ENCODE measurements at places on chromosomes 7 and 10.

GRCh38 chr7:2918406-2918805, 74.3 kb upstream of the GNA12 start:
- no peak for DNase-seq

DNA sequence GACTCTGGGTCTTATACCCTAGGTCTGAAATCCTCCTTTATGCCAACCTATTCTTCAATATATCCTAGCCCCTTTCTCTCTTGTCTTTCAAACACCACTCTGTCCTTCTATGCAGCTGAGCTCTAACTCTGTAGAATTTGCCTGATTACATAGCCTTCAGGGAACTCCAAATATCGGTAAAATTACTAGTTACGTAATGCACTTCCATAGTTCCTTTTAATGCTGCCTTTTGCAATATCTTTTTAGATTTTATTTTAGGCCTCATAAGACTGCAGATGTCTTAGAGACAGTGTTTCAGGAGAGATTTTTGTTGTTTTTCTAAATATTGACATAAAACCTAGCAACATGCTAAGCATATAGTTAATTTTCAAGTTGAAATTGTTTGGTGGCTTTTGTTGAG, 924.8 kb downstream of the CNTNAP2 start:
- no peak for DNase-seq

DNA sequence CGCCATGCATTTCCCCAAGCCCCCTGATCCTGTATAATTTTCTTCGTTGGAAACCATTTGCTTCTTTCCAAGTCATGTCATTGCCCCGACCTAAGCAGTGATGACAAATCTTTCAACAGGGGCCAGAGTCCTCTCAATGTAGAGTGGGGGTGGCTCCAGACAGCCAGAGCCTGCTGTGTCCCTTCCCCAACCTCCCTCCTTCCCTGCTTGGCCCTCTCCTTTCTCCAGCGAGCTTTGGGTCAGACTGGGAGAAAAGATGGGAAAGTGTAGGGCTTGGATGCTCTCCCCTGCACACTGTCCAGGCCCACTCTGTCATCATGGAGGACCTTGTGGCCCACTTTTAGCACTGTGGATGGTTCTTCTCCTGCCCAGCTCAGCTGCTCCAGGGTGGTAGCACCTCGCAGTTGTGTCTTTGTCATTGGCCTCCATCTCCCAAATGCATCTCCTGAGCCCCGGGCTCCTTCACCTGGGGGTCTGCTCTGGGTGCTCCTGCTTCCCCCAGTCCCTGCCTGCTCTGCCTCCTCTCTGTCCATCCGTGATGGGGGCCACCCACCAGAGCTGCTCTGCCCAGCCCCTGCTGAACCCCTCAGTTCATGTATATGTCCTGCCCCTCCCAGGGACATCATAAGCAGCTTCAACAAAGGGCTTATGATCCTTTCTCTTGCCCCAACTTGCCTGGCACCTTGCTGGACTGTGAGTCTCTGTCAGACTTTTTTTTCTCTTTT, 37.5 kb downstream of the BTBD16 start:
- no peak for DNase-seq

DNA sequence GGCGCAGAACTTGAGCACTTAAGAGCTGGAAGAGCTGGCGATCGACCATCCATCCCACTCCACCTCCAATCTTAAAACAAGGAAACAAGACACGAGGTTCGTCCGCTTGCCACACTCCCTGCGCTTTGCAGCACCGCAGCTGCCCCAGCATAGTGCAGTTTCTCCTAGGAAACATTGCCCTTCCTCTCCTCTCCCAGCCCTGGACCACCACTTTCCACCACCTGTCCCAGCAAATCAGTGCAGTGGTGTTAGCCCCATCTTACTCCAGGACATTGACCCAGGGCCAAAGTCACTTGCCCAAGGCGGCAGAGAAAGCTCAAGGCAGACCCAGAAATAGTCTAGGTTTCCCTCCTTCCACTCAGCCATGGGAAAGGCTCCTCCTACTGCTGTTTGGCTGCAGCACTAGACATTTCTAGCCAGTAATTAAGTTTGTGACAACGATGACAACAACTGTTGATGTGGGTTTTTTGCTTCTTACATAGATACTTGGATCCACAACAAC, 1.5 kb upstream of the PARD3 start:
- no peak for DNase-seq

- no peak for DNase-seq
These were observed 341.3 kb downstream of the ARL4A start for GRCh38 chr7:13028825-13029099.

GRCh38 chr7:107890493-107890961, 456 bp upstream of the DLD start:
- no peak for DNase-seq

DNA sequence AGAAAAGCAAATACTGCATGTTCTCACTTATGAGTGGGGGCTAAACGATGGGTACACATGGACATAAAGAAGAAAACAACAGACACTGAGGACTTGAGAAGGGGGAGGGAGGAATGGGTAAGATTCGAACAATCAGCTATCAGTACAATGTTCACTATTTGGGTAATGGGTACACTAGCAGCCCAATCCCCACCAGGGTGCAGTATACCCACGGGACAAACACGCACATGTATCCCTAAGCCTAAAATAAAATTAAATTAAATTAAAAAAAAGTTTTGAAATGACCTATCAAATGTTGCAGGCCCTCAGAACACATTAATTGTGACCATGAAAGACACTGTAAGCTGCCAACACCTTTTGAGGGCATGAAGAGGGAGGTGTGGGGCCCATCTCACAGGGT, 316.0 kb downstream of the WDR37 start:
- no peak for DNase-seq

DNA sequence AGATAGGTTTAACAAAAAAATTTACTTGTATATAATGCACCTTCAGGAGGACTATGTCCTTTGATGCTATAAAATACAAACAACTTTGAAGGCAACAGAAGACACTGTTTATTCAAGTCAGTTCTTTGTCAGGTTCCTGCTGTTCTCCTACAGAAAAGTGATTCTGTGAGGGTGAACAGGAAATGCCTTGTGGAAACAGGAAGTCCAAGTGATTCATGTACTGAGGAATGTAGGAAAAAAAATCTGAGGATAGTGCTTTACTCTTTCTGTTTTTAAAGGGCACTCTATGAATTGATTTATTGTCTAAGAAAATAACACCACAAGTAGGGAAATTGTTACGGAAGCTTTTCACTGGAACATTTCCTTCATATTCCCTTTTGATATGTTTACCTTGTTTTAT, 171.9 kb downstream of the HDAC9 start:
- no peak for DNase-seq

GRCh38 chr10:71126432-71126831, 85.9 kb upstream of the UNC5B start:
- no peak for DNase-seq

GRCh38 chr7:2638224-2638991, 6.6 kb downstream of the TTYH3 start:
- no peak for DNase-seq

DNA sequence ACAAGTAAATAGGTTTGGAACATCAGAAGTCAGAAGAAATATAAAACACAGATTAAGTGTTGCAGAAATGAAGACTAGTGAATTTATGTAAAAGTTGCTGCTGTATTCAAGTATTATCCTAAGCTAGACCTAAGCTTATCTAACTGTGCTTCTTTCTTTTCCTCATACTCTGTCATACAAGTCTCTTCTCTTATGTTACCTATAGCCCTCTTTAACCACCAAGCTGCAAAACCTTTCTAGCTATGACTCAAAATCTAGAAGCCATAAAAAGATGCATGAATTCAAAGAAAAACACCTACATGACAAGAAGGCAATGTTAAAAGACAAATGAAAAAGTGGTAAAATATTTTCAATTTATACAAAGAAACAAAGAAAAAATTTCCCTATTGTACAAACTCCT, 23.0 kb downstream of the DENND11 start:
- no peak for DNase-seq

DNA sequence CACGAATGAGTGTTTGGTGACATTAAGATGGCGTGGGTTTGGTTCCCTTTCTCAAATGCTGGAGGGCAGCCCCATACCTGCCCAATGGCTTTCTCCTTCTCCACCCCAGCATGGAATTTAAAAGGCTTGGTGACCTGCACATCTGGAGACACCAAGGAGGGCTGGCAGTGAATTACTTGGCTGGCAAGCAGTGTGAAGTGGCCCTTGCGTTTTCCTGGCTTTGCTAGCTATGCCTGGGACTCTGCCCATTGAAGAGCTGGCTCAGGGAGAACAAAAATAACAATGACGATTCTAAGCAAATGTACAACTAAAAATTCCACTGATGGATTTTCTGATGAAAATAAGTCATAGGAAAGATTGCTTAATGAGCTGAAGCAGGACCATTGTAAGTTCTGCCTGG, 203.7 kb downstream of the CYP26A1 start:
- DNase-seq, result no peak

DNA sequence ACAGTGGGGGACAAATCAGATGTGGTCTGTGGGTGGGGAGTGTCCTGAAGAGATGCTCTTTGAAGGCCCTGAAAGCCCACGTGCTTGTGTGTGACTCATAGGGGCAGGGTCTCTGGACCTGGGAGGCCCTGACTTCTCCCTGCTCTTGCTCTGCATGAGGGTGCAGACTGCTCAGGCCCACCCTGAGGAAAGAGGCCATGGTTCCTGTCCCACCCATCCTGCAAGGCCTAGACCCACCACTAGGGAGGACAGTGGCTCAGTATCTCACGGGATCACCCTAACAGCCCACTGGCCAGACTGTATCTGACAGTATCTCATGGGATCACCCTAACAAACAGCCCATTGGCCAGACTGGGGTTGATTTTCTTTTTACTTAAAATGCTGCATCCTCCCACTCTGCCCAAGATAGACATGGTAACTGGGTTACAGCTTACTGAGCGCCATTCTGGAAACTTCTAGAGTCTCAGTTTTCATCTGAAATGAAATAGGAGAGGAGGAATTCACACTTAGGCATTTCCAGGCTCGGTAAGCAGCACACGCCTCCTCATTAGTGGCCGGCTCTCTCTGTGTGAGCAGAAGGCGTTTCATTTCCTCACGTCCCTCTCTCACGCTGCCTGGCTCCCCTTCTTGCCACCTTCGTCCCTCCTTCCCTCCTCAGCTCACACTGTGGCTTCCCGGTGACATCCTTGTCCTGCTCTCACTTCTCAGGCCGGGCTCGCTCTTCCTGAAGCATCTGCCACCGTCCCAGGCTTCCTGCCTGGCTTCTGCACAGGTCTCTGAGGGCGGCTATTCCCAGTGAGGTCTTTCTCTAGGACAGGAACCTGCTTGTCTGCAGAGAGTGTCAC, 242.6 kb downstream of the GLRX3 start:
- no peak for DNase-seq

DNA sequence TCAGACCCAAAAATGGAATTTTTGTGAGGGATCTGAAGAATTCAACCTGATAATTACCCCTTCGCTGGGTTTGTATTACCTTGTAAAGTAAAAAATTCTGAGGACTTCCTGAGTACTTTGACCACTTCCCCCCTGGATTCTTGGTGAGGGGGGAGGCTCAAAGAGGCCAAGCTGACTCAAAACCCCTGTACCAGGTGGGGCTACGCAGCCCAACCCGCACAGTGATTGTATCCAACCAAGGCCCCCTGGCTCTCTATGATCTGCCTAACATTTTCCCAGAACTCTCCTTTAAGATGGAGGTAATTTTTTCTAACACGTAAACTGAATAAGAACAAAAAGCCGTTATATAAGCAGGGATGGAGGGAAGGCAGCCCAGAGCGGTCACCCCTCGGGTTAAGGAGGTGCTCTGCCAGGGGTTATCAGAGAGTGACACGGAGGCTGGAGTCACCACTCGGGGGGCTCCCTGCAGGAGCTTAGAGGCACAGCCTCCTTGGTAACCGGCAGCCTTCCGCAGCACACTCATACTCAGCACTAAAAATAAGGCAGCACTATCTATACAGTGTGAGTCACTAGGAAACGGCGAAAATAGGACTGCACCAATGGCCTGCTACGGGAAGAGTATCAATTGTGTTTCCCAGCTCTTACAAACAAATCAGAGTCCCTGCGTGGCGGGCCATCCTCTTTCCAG, 255.4 kb downstream of the ELMO1 start:
- no peak for DNase-seq

- DNase-seq, result no peak
These were observed 163.5 kb downstream of the SH3PXD2A start for GRCh38 chr10:103691723-103692435.

DNA sequence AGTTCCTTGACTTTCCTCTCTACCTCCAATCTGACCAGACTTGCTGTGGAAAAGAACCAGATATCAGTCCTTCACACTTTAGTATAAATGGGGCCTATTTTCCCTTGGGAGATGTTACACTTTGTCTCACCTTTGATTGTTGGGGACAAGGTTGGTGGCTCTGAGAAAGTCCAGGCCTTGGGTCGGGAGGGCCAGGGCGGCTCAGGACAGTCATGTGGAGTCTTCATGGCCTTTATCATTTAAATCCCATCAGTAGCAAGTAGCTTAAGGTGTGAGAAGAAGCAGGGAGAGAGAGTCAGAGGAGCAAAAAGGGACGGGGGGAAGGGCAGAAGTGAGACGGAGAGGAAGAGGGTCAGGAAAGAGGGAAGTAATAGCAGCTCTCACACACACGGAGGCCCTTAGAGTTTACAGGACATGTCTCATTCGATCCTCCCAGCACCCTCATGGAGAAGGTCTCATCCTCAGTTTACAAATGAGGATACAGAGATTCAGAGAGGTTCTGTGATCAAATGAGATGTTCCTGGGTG, 40.5 kb downstream of the TBATA start:
- no peak for DNase-seq

DNA sequence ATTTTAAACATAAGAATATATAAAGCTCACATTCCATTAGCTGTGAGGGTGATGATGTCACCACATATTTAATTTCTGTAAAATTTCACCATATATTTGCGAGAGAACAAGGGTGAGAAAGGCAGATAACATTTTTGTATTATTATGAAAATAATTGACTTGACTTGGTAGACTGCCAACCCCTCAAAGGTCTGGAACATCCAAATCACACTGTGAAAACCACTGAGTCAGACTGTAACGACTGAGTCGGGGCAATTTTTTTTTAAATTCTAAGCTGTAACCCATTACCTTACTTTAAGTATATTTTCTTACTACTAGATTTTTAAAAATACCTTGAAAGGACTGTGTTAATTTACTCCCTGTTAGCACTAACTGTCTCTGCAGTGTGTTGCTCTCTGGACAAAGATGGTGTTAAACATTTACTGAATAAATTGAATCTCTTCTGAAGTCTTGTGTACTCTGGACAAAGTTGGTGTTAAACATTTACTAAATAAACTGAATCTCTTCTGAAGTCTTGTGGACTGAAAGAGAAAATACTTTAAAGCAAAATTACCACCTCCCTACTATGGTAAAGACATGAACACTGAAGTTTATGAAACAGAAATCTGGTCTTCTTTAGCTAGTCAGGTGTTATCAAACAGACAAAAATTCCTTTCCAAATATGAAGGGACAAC, 14.1 kb downstream of the PDZD8 start:
- DNase-seq, result no peak

- no peak for DNase-seq
These were observed 133.4 kb downstream of the CUL2 start for GRCh38 chr10:34956756-34957155.
